ENCODE measurements at places on chromosomes 5 and 9.

GRCh38 chr5:5419291-5420210 is 2.9 kb upstream of the ICE1 start:
- no peak for DNase-seq

DNA sequence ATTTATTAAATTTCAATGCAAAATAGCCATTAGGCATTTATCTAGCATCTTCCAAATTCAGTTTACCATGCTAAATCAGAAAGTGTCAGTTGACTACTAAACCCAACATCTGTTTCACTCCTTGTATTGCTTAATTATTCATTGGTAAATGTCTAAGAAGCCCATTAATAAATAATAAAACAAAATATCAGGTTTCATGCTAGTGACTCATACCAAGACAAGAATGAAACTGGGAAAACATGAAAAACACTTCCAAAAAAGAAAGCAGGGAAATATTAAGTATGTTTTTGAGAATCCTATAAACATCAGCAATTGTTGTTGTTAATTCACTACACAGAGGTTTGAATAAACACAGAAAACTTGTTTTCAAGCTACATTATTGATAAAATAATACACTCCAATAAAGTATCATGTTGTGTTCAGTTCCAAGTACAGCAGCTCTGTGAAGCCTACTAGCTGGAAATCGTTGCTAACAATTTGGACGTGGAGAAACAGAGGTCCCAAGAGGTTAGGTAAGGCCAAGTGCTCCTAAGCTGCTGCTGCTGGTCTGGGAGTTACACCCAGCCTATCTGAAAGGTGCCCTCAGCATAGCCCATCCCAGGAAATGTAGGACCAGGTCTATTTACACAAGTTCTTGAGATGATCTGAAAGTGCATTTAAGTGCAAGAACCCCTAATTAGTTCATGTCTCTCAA is 78.8 kb downstream of the GNAQ start:
- DNase-seq = no peak

DNA sequence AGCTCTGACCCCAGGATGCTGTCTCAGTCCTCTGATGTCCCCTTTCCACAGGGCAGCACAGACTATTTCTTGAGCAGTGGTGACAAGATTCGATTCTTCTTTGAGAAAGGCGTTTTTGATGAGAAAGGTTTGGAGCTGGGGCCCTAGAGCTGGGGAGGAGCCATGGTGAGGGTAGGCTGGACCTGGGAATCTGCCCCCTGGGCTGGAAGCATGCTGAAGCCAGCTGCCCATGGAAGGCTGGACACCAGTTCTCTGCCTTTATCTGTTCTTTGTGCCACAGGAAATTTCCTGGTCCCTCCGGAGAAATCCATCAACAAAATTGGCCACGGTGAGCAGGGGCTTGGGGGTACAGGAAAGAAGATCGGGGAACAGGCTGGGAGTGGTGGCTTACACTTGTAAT is 12.9 kb downstream of the PHYHD1 start:
- no peak for DNase-seq

DNA sequence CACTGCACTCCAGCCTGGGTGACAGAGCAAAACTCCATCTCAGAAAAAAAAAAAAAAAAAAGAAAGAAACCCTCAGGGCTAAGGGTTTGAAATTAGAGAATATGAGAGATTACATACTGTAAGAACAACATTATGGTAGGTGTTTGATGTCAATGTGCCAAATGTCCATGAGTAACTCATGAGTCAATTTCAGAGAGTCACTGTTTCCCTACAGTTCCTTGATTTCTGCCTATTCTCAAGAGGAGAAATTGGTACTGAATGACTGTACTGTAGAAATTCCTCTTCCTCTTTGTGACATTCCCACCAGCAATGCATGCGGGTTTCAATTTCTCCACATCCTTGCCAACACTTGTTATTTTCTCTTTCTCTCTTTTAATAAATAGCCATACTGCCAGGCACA is 35.2 kb downstream of the MARVELD2 start:
- no peak for DNase-seq

- no peak for DNase-seq
Observed at GRCh38 chr5:168055961-168056360, 235.5 kb upstream of the WWC1 start.

Data from CD4-positive, alpha-beta T cell (primary cell).